ENCODE measurements at places on chromosomes 12 and 14. TPM values are rescaled to one million over a fixed set of nuclear protein-coding genes. Genes with fewer than 3 reads are reported as not detected.
A peak's percentile ranks its signal among the peaks of the same experiment; 100 is the strongest.

Gene PPFIA2
- total RNA-seq: not detected

Gene SYCP3
- total RNA-seq: 0.21 TPM

Gene ANKS1B
- total RNA-seq: 1.5 TPM

GRCh38 chr12:69835081-69835480, 10.1 kb downstream of the MYRFL start:
- no peak for DNase-seq

Gene MYH7
- total RNA-seq: 258 TPM

- DNase-seq: no peak
Observed at GRCh38 chr12:43331935-43332334, 220.1 kb downstream of the ADAMTS20 start.

DNA sequence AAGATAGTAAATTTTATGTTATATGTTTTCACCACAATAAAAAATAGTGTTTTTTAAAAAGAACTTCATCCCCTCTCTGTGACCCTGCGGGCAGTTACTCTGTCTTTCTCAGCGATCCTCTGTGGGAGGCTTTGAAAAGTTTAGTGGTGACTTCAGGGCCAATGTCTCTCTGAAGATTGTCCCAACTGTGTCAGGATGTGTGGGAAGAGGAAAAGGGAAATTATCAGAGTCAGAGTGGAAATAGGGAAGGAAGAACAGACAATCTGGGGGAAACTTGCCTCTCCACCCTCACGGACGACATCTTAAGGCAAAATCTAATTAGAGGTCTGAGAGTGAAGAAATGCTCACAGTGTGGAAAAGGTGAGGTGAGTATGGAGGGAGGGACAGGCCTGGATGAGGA, 3.5 kb upstream of the OR10P1 start:
- DNase-seq: no peak

DNA sequence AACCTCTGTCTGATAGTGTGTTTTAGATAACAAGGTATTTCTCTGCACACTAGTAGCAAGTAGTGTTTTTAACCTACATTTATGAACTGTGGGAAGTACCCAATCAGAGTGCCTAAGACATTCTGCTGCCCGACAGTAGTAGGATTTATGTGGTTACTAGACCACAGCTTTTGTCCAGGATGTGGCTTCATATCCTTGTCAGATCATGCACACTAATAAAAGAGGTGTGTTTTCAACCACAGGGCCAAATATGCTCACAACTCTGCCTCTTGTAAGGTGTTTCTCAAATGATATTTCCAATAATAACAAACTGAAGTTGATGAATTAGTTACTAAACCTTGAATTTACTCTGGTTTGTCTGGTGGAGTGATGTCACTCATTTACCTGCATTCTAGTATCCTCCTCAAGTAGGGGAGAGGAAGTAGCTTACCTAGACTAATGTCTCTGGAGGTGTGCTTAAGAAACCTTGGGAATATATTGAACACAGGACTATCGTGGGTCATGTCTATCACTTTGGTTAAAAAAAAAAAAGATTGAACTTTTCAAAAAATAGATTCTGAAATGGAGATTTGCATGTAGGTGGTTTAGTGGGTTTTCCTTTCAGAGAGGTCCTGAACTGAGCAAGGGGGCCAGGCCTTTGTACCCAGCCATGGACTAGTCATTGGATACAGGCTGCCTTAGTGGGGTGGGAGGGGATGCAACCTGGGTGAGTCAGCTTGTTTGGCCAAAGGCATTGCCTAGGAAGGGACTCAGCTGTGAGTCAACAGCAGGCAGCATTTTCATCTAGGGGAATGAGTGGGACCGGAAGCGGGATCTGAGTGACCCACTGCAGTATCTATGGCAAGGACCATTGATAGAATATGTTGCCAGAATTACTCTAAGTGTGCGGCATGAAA, 14.1 kb downstream of the FBXW8 start:
- peak; percentile 75 for DNase-seq

DNA sequence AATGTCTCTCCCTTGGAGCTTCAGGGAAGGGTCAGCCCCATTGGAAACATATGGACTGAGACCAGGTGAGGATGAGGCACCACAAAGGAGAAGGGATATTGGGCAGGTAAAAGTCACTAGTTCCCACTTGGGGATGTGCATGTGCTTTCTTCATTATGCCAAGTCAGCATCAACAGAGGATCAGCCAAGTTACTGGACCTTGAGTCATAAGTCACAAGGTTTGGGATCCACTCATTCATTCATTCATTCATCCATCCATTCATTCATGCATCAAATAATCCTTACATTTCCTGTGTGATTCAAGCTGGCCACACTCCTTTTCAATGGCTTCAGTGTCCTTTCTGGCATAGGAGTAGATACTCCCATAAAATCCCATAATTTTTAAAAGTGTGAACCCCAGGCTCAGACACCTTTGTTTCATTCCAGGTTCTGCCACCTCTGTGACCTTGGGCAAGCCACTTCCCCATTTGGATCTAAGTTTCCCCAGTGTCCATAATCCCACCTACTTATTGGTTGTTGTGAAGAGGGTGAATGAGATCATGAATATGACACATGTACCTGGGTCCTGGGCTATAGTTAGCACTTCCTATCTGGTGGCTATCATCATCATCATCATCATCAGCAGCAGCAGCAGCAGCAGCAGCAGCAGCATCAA, 162.1 kb upstream of the LHX5 start:
- DNase-seq: no peak

GRCh38 chr12:93094988-93095737, 166.1 kb upstream of the EEA1 start:
- peak; percentile 80 for DNase-seq

DNA sequence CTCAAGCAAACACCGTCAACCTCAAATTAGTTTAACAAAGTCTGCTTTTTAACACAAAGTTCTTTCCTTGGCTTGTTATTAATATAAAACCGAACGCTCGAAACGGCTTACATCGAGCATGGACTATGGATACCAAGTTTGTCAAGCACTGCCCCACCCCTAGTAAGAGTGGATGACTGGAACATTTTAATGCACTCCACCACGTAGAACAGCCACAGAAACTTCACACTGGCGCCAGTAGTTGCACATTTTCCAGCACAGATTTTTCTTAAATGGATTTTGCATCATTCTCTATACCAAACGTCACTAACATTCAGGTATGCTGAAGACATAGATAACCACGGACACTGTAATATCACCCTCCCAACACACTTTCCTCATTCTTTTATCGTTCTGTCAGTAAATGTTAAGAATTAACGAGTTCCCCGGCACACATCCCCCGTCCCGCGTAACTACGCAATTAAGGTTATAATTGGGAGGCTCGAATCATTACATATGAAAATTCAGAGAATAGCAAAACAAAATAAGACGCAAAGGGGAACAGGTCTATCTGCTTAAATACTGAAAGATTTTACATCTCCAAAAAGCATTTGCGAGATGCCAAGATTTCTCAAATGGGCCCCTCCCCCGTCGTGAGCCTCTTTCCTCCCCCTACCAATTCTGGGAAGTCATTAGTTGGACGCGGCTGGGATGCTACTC, 990 bp downstream of the FERMT2 start:
- peak; percentile 54 for DNase-seq

Gene SPTLC2
- 11.6 TPM for total RNA-seq

Gene PLXNC1
- total RNA-seq: 1.2 TPM

- DNase-seq: no peak
Observed at GRCh38 chr12:61757831-61758505, 502.2 kb upstream of the USP15 start.

- no peak for DNase-seq
Observed at GRCh38 chr12:1464925-1465324, 129.5 kb downstream of the FBXL14 start.

- DNase-seq: peak; percentile 10
Observed at GRCh38 chr14:67620217-67620785, 581 bp downstream of the ARG2 start.

Gene LRCOL1
- total RNA-seq: not detected

GRCh38 chr12:105352052-105352451, 21.6 kb downstream of the C12orf75 start:
- DNase-seq: no peak

- no peak for DNase-seq
Observed at GRCh38 chr14:68479247-68479646, 313.6 kb downstream of the ZFP36L1 start.

GRCh38 chr14:68571114-68571591, 221.7 kb downstream of the ZFP36L1 start:
- no peak for DNase-seq
